ENCODE measurements at places on chromosomes 6 and 20.

DNA sequence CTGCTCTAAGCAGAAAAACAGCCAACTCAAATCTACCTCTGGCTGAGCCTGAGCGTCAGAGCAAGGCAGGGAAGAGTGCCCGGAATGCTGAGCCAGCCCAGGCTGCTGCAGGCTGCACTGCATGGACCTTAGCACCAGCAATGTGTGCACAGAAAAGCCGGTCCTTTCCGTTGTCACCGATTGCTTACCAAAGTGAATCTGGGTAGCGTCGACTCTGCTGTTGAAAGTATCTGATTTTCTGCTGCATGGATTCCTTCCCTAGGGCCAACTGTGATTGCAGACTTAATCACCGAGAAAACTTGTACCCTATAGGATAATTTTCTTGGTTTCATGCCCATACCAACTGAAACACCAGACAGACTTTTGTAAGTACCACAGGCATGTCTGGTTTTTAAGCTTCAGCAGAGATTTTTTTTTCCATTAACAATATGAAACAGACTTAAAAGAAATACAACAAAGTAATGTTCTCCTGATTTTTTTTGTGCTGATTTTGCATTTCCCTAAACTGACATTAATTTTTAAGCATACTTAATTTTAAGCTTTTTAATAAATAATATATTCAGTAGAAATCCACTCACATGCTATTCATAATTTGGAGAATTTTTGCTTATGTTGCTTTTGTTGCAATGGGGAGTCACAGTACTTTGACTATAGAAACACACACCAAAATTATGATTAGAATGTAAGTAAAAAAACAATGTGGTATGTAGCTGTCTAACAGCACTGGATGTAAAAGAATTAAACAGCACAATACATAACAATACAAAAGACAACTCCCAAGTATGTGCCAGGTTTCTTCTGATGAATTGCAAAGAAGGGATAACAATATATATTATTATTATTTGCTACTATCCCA is 218.0 kb downstream of the THBS2 start:
- DNase-seq = no peak

DNA sequence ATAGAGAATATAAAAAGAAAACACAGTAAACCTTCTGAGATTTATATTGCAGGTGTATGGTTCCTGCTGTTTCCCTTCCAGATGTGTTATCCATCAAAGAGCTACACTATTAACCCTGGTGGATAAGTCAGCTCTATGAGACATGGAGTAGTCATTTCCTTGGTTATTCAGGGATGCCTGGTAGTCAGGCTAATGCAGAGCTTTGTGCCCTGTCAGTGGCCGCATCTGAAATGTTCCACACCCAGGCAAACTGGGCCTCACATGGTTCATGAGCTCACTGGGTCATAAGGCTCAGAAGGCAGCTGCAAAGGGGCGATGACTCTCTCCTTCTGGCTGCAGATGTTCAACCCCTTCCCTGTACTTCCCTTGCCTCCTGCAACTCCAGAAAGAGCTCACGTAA is 473.6 kb downstream of the EPHA7 start:
- no peak for DNase-seq

DNA sequence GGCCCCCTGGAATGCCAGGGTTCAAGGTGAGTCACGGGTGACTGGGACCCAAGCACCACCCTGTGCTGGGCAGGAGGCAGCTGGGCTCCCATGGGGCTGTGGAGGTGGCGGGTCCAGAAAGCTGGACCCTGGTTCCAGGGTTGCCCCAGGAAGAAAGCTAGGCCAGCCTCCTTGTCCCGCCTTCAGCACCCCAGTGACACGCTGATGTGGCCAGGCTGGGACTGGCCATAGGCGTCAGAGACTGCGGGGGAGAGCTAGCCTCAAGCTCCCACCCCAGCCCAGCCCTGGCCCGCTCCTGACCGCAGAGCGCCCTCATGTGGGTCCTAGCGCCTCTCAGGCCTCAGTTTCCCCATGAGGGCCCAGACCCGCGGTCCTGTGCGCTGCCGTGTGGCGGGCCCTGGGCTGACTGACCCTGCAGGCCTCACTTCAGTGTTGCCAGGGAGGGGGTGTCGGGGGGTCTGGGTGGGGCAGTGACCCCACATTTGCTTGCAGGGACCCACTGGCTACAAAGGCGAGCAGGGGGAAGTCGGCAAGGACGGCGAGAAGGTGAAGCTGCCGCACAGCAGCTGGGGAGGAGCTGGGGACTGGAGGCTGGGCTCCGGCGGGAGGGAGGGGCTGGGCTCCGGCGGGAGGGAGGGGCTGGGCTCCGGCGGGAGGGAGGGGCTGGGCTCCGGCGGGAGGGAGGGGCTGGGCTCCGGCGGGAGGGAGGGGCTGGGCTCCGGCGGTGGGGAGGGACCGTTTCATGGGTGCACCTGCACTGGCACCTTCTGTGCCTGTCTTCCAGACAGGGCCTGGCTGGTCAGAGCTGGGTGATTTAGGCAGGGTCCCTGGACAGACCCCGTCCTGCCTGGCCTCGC is 7.9 kb downstream of the COL9A3 start:
- DNase-seq = peak; percentile 50

DNA sequence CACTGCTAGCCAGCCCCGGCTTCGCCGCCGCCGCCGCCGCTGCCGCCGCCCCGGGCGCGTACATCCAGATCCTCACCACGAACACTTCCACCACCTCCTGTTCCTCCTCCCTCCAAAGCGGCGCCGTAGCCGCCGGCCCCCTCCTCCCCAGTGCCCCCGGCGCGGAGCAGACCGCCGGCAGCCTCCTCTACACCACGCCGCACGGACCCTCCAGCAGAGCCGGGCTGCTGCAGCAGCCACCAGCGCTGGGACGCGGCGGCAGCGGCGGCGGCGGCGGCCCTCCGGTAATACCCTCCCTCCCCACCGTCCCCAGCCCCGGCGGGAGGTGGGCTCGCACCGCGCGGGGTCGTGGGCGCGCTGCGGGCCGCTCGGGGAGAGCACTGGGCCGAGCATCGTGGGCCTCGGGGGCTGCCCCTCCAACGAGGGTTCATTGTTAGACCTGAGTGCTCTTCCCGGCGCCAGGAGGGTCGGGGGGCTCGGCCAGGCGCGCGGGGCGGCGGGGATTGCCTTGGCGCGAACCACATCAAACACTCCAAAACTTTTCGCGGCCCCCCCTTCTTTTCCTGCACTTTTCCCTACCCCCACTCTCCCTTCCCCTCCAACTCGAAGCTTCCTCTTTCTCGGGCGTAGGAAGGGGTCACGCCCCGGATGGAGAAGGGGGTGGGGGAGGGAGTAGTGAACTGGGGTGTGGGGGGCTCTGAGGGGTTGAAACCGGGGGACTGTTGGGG is 827 bp downstream of the E2F3 start:
- DNase-seq = peak; percentile 12

DNA sequence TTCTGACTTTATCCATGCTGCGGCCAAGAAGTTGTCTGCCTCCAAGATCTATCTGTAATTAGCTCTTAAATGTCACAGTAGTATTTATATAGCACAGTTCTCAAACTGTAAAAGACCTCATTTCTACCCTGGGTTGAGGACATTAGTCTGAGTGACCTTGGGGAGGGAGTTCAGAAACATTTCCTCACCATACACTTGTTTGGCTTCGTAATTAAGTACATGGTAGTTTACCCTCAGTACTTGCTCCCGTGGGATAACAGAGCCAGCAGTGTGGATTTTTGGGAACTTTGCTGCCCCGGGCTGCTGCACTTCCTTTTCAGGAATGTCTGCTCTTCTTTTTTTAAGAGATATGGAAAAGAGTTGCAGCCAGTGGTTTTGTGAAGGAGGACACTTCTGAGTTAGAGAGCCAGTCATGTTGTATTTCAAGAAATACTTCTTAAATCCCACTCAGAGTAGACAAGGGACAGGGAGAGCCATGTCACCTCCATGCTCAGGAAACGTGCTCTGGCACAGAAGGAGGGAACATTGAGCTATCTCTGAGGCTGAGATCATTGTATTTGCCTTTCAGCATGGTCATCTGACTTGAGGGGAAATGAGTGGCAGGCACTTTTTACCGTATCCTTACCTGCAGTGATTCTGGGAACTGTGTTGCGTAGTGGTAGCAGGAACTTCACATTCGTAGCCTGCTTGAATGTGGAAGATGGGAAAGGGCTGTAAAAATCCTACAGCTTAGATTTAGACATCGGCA is 33.6 kb downstream of the RPRD1B start:
- DNase-seq = no peak

DNA sequence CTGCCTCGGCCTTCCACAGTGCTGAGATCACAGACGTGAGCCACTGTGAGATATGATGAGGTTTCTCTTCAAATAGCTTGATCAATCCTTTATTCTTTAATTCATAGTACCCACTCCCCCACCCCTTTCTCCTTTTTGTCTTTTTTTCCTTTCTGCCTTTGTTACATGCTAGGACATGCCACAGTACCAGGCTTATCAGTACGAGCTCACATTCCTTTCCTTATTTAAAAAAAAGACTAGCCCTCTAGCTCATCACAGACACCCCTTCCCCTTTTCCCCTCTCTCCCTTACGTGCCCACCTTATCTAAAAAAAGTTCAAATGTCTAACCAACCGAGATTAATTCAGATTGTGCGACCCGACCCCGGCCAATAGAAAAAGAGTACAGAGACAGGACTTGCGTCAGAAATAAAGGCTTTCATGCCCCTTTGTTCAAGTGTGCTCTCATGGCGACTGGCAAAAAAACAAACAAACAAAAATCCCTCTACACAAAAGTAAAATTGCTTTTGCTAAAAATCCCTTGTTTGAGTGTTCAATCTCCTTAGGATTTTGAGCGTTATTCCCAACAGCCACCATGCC is 49.2 kb downstream of the MRAP2 start:
- no peak for DNase-seq

- DNase-seq = no peak
These were observed 103.4 kb upstream of the STMND1 start for GRCh38 chr6:16998461-16998860.

DNA sequence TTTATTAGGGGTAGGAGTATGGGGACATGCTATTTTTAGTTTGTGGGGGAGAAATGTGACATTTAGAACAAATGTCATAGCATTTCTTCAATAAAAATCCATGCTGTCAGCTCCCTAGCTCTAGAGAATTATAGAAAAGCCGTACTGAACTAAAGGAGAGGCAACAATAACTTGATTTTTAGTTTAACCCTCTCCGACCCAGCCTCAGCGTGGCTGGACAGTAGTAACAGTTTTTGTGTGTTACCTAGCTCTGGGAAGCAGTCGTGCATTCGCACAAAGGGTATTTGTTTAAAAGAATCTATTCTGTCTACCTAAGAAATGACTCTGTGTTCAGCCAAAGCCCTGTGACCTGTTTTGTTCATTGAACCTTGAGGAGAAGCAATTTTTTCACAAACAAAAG is 442.4 kb upstream of the SOX4 start:
- no peak for DNase-seq

- no peak for DNase-seq
These were observed 38.9 kb upstream of the SNAP25 start for GRCh38 chr20:10179574-10180298.

DNA sequence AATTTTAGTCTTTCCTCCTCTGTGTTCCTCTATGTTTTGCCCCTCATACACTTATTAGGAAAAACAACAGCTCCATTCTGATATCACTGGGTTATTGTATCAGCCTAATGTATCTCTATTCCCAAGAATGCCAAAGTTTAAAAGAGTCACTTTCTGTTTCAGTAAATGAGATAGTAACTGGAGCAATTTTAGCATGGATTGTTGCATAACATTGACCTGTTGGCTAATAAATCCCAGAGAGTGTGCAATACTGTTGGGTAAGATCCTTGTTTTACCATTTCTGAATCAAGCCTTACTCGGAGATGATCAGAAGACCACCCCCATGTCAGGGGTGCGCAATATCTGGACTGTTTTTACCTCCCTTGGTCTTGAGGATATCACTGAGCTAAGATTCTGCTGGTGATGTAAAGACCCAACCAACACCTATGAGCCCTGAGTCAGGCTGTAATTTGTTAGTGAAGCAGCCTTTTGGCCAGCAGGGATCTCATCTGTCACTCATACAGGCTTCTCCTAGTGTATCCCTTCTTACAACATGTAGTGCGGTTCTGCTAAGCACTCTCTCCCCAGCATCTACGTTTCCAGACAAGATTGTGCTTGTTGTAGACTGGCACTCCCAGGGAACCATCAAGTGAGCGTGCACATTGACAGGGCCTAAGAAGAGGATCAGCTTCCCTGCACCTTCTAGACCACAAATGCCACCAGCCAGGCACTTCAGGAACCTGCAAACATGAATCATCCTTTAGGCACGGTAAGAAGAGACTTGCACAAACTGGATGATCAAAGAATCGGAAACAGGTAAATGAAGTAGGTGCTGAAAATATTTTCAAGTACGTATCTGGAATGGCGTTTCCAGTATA is 11.5 kb upstream of the IPCEF1 start:
- no peak for DNase-seq

DNA sequence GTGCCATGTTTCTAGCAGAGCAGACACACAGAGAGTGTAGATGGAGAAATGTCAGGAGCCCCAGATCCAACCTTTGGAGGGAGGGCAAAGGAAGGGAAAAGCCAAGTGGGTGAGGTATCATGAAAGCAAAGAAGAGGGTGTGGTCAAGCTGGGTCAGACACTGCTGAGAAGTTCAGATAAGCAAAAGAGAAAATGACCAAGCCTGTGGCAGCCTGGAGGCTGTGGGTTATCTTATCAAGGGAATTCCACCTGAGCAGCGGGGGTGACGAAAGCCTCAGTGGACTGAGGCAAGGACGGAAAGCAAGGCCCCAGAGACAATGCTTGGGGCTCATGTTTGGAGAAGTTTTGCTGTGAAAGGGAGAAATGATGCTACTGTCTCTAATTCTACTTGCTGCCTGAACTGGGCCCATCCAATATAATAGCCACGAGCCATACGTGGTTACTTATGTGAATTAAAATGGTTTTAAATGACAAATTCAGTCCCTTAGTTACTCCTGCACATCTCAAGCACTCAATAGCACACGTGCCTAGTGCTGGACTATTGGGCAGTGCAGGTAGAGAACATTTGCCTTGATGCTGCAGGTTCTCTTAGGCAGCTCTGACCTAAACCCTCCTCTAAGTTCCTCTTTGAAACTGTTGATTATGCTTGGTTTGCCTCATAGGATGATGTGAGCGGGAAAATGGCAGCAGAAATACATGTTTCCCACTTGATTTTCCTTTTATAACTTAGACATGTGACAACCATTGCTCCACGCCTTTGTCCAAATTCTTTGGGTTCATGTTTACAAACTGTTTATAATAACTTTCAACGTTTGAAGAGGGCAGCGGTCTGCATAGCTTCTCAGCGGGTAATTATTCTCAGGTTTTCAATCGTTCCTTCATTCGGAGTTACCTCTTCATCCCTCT is 63.7 kb downstream of the SLC22A23 start:
- DNase-seq = no peak

DNA sequence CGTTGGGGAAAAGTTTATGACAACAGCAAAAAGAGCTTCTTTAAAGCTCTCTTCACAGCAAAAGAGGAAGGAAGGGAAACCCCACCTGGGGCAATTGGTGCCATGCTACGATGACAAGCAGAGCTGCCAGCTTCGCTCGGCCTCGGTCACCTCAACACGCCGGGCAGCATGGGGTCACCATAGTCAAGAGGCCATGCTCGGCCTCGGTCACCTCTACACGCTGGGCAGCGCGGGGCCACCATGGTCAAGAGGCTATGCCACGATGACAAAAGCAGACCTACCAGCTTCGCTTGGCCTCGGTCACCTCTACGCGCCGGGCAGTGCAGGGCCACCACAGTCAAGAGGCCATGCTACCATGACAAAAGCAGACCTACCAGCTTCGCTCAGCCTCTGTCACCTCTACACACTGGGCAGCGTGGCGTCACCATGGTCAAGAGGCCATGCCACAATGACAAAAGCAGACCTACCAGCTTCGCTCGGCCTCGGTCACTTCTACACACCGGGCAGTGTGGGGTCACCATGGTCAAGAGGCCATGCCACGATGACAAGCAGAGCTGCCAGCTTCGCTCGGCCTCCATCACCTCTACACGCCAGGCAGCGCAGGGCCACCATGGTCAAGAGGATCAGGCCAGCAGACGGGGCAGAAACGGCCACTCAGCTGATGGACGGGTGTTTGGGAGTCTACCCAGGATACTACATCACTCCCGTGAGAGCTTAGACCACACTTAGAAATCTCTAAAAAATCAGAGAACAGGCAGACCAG is 12.1 kb downstream of the APMAP start:
- DNase-seq = no peak
